Muscle of back (tissue), 13 donors: ENCODE measurements at places on chromosomes 7 and 10.

DNA sequence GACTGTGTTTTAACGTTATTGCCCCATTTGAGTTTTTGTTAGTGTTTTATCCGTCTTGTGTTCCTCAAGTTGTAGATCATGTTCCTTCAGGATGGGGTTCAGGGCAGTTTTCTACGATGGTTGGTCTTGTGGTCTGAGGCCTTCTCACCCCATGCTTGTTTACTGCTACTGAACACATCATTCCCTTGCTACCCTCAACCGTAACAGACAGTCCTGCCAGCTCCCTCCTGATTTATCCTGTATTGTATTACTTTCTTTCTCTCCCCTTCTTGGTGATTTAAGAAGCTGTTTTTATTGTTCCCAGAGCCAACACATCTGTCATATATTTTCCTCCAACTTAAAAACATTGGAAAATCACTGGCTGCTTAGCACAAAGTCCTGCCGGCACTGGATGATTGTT lies 719.8 kb downstream of the INHBA start:
- DNase-seq, result no peak

DNA sequence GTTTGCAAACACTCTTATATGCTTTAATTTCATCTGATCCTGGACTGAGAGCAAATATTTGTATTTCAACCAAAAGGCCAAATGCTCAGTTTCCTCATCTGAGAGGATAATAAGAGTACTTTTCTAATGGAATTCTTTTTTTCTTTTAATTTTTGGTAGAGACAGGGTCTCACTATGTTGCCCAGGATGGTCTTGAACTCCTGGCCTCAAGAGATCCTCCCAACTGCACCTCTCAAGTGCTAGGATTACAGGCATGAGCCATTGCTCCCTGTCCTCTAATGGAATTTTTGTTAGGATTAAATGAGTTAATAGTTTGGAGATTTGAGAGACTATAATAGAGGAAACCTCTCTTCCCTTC lies 68.4 kb upstream of the KMT2E start:
- DNase-seq, result no peak

- DNase-seq, result no peak
Measured at GRCh38 chr10:14873090-14873760, 5.4 kb upstream of the SUV39H2 start.

DNA sequence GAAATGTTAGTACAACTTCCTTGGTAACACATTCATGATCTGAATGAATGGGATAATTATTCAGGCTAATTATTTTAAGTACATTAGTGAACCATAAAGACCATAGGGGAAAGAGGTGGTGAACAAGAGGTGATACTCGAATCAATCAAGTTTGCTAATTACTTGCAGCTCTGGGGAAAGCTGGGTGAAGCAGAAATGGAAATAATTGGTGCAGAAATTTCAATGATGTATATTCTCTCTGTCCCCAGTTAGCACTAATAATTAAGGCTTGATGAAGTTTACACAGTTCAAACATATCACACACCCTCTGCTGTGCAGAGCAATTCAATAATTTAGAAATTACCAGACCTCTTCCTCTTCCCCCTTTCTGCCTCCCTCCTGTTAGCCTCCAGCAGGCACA lies 49.4 kb upstream of the OPALIN start:
- DNase-seq, result no peak

- no peak for DNase-seq
Measured at GRCh38 chr7:123208793-123209192, 9.0 kb upstream of the SLC13A1 start.

- DNase-seq, result no peak
Measured at GRCh38 chr10:85262992-85263391, 934.6 kb downstream of the CCSER2 start.

DNA sequence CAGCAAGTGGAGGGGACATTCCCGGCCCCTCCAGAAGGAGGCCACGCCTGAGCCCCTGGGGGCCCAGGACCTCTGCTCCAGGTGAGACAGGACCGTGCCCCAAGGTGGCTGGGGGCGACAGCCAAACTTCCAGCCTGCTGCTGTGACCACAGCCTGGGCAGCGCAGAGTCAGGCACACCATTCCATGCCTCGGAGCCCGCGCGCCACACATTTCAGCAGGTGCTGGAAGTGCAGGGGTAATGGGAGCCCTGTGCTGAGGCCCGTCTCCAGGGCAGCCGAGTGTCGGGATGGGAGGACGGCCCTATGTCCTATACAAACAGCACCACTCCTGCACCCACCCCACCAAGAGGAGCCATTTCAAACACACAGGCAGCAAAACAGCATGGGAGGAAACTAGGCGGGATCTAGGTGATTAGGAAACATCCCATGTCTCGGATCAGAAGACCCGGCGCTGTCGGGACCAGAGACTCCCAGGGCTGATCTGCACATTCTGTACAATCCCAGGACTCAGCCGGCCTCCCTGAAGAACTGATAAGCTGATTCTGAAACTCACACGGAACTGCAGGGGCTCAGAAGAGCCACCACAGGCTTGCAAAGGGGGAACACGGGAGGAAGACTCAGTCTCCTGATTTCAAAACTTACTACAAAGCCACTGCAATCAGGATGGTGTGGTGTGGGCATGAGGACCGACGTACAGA lies 272.3 kb downstream of the ELFN1 start:
- DNase-seq, result no peak

DNA sequence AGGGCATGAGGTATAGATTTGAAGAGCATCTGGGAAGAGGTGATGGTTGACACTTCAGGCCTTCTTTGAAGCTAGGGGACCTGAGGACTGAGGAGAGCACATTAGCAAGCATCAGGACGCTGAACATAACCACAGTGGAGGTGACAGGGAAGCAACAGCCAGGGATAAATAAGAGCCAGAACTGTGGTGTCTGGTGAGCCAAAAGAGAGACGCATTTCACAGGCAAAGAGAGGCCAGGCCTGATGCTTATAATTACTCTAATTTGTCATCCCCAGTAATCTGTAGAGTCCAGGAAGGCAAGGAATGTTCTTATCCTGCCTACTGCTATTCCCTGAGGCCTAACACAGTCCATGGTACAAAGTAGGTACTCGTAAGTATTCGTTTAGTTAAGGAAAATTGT lies 10.4 kb upstream of the FAS start:
- DNase-seq, result no peak

- peak; percentile 84 for DNase-seq
Measured at GRCh38 chr10:7410862-7411670, at the start of gene SFMBT2. Gene SFMBT2 (minus strand): TSS chr10:7411034. CDS start chr10:7381898, 29,136 bp downstream.

GRCh38 chr7:156474241-156474743 lies 166.3 kb upstream of the RNF32 start:
- DNase-seq, result no peak

DNA sequence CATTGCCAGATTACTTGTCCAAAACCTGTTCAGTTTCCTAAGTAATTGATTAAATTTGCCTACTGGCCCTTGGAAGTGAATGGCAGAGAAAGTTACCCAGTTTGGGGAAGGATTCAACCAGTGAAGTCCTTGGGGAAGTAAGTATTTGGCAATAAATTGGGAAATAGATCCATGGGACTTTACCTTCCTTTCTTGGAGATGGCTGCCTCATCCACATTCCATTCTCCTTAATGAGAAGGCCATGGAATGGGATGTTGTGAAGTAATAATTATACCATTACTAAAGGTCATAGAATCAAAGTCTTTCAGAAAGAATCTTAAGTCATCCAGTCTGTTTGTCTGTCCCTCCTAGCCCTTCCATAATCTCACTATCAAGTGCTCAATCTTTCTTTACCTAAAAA lies 4.5 kb upstream of the COPG2 start:
- no peak for DNase-seq

DNA sequence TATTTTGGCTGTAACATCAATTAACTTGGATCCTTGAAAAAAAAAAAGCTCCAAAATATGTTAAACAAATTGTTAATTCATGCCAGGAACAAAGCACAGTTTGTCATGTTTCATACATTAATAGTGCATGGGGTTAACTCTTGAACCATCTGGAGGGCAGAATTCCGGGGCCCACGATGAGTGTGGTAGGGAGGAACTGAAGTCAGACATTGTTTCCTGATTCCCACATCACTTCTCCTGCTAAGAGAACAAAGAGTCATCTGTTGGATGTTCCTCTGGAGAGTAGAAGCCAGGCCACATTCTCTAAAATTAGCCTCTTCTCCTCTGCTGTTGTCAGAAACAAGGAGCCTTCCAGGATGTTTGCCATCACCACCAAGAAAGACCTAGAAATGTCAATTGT lies 54.6 kb downstream of the TMEM178B start:
- DNase-seq, result no peak

- DNase-seq, result no peak
Measured at GRCh38 chr7:92739091-92739490, 97.3 kb downstream of the CDK6 start.

GRCh38 chr7:144908943-144909556 lies 73.2 kb upstream of the TPK1 start:
- DNase-seq, result no peak

DNA sequence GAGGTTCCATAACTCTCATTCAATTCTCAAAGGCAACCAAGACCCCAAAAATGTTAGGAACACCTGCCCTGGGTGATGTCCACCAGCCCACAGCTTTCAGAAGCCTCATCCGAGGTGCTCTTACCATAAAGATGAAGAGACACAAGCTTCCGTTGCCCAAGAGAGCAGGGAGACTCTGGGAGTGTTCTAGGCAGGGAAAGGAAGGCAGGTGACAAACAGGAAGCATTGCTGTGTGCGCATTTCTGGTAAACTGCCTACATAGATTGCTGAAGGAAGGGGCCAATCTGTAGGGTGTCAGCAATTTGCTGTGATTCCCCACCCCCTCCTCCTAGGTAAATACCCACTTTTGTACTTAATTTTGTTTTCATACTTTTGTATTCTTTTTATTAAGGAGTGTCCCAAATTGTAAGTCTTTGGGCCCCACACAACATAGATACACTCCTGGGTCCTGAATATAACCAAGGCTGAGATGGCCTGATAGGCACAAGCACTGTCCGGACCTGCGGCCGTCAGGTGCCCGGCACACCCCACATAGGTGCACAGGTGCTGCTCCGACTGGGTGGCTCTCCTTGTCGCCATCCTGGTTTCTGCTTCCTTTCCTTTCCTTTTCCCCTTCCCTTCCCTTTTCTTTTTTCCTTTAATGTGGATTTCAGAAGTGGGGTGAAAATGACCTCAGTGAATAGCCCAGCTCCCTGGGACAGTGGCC lies 51.4 kb upstream of the SMNDC1 start:
- no peak for DNase-seq

DNA sequence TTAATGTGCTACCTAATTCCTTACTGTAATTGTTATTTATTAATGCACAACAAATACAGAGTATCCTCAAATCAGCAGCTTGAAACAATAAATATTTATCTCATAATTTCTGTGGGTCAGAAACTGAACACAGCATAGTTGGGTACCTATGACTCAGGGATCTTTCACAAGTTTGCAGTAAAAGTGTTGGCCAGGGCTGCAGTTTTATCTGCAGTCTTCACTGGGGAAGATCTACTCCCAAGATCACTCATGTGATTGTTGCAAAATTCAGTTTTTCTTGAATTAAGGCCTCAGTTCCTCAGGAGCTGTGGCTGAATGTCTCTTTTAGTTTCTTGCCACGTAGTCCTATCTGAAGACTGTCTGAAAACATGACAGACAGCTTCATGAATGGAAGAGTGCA lies 237.8 kb downstream of the ZWINT start:
- DNase-seq, result no peak

DNA sequence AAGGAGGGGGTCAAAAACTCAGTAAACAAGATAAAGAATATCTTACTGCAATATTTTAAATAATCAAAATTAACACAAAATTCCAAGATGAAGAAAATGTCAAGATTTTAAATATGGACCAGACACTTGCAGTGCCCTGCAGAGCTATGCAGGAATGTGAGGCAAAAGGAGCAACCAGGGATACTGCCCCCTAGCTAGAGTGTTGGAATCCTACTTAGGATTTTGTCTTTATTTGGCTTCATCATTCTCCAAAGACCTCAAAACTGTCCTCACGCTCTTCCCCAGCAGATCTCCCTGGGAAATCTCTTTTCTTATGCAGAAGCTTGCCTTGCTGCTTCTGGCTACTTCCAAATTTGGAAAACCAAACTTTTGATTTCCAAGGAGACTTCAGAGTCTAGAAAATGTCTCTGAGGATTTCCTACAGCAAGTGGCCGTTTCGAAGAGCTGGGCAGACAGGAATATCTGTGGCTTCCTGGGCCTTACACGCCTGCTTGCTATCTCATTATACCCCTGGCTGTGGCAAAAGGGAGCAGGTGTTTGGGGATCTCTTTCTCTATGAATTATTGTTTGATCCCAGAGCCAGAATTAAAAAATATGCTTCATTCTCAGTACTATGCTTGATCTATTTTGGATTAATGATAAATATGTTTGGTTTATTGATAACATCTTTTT lies 232.2 kb upstream of the BMPER start:
- DNase-seq, result no peak

GRCh38 chr10:59323831-59324401 lies 38.4 kb downstream of the FAM13C start:
- DNase-seq, result no peak

GRCh38 chr10:98316661-98317060 lies 48.7 kb upstream of the LOXL4 start:
- DNase-seq, result no peak

- no peak for DNase-seq
Measured at GRCh38 chr10:69057951-69058297, 30.0 kb upstream of the SRGN start.

DNA sequence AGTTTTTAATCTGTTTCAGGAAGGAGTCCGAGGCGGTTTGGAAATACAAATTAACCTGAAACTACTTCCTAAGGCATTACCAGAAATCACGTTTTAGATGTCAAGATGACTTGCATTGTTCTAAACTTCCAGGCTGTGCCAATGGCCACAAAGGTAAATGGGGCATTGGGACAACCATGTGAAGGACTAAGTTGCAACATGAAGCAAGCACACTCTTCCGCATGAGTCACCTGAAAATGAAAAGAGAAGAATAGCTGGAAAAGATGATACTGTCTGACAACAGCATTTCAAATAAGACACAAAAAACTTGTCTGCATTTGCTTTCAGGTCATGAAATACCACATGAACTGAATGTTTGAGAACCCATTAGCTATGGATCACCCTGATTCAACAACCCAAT lies 262.1 kb downstream of the AHR start:
- no peak for DNase-seq

DNA sequence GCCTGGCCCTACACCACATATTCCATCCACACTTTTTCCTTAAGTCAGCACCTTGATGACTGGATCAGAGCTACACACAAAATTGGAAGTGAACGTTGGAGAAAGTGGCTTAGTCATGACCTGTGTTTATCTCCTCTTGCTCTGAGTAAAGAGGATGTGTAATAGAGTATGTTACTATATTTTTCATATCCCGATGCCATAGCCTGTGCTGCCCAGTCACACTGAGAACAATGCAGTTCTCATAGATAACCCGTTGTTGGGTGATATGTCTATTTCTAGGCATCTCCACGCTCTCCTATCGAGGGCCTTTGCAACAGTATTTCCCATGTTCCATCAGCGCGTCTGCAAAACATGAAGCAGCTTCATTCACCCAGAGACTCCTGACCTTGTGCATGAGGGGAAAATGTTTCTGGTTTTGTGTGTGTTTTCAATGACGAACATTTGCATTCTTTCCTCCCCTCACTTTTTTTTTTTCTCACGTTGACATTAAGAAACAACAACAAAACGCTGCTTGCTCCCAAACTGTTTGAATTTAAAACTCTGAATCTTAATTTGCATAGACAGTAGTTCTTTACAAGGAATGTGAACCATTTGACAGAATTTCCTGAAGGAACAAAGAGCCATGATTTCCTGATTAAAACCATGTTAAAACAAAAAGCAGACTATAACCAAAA lies 43.4 kb downstream of the GRK5 start:
- no peak for DNase-seq

GRCh38 chr10:16545116-16545736 lies 23.5 kb upstream of the C1QL3 start:
- no peak for DNase-seq

GRCh38 chr10:132507956-132508490 lies 29.6 kb upstream of the INPP5A start:
- DNase-seq, result no peak

- DNase-seq, result no peak
Measured at GRCh38 chr10:43681220-43681619, 32.5 kb upstream of the ZNF32 start.
